ENCODE measurements at places on chromosomes 5 and 9.

DNA sequence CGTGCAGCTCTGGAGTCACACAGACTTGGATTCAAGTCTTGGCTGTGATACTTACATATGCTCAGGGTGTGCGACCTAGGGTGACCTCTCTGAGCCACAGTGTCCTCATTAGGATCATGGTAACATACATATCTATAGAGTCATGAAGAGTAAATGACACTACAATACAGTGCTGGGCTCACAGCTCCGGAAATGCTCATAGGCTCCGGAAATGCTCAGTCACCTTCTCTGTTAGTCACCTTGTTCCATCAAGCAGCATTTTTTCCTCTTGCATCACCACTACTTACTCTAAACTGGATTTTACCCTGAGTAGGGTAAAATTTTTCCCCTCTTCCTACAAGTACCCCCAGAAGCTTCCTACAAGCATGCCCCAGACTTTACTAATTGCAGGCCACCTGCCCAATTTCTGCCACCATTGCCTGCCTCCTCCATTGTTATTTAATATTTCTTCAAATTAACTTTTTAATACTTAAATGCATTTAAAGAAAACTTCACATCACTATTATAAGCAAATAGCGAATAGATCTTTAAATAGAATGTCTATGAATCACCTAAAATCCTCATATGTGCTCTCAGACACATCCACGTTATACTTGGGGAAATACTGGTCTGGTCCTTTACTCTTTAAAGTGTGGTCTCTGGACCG is 147.6 kb upstream of the SPRY4 start:
- DNase-seq: no peak

GRCh38 chr5:42520957-42521356 is 97.7 kb downstream of the GHR start:
- DNase-seq: no peak

DNA sequence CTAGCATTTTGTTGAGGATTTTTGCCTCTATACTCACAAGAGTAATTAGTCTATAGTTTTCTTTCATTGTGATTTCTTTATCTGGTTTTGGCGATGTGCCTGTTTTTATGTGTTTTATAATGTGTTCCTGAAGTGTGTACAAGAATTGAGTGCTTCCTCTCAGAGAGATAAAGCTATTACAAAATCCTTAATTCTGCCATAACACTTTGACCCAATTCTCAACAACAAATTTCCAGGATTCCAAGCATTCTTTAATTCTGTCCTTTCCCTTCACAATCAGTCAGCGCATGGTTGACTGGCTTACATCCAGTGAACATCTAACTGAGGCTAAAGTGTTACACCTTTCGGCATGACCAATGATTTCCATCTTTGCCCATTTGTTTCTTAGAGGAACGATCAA is 282.9 kb upstream of the MVB12B start:
- no peak for DNase-seq

DNA sequence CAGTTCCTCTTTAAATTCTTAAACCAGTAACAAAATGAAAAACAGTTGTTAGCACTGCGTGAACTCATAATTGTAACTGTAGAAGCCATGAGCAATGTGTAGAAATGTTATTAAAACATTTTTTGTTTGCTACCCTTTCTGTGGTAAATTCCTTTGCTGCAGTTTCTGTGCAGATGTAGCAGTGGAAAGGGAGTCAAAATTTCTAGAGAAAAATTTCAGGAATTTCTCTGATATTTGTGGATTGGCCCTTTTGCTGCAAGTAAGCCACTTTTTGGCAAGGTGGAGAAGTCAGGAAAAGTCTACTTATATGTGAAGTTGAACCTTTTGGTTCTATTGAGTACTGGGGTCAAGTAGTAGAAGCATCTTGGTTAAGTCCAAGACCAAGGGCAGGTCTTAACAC is 10.1 kb downstream of the FBXL7 start:
- no peak for DNase-seq

- no peak for DNase-seq
Measured at GRCh38 chr5:116365006-116365496, 209.6 kb downstream of the SEMA6A start.

GRCh38 chr9:16099732-16100536 is 547.1 kb downstream of the CCDC171 start:
- DNase-seq: no peak

DNA sequence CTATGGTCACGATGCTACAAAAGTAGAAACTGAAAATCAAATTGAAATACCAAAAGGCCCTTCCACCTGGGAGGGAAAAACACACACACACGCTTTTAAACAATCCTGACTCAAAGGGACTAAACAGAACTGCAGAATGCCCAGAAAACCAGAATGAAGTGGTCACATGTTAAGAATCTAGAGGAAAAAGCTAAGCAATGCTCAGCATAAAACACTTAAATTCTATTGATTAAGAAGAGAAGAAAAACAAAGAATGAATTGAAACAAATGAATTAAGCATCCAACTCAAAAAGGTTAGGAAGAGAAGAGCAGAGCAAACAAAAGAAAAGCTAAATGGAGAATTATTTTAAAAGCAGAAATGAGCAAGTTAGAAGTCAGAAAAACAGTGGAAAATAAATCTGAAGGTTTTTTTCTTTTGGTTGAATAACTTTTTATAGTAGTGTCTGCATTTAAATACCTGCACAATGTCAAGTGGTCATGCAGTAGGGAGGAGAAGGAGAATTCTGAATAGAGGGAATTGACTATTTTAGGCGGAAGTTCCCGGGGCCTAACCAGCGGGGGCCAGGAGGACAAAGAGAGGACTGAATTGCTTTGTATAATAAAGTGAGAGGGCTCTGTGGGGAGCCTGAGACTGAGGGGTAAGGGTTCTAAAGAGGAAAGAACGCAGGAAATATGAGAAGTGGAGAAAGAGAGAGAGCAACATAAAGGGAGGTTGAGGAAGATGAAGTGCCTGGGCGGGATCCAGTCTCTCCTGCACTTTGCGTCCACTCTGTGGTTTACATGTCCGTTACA is 146.8 kb downstream of the ATPSCKMT start:
- DNase-seq: no peak

DNA sequence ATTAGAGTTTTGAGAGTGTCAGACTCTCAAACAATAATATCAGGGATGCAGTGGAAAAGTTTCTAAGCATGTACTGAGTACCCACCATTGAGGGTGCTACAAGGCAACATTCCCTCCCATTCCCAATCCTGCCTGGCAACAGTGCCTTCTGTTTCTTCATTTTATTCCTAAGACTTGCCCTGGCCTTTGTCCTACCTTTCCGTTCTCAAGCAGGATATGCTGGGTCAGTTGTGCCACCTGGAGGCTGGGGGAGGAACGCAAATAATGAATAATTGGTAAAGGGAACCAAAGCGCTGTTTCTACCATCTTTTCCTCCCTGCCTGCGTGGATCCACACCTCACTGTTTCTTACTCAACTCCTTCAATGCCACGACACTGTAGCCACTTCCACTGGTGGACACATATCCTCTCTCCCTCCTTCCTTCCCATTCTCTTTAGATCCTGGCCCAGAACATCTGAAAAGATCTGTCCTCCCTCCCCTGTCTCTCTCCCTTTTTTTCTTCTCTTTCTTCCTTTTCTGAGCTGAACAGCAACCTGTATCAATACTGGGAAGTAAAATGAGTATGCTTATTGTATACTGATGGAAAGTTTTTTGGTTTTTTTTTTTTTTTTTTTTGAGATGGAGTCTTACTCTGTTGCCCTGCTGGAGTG is 149.5 kb downstream of the C9orf152 start:
- no peak for DNase-seq

All from effector memory CD8-positive, alpha-beta T cell (primary cell).